ENCODE measurements at places on chromosomes 6 and 20.

- no peak for DNase-seq
Observed at GRCh38 chr6:5246141-5247097, 14.3 kb downstream of the LYRM4 start.

GRCh38 chr6:20698675-20699074 lies 164.4 kb downstream of the CDKAL1 start:
- DNase-seq: no peak

GRCh38 chr6:6680526-6680925 lies 92.0 kb downstream of the LY86 start:
- DNase-seq: no peak

- DNase-seq: no peak
Observed at GRCh38 chr6:142851601-142852000, 93.4 kb downstream of the HIVEP2 start.

- DNase-seq: no peak
Observed at GRCh38 chr6:83958241-83958685, 75.3 kb upstream of the MRAP2 start.

DNA sequence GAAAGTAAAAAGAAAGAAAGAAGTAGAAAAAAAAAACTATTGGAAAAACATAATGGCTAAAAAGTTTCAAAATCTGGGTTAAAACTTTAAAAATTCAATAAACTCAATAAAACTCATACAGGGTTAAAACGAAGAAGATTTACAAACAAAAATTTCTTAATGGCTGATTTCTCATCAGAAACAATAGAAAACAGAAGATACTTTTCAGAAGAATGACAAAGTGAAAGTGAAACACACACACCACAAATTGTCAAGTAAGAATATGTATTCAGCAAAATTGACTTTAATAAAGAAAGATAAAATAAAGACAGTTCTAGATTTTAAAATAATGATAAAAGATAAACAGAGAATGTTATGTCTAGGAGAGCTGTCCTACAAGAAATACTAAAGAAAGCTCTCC lies 618.9 kb upstream of the GJE1 start:
- DNase-seq: no peak

DNA sequence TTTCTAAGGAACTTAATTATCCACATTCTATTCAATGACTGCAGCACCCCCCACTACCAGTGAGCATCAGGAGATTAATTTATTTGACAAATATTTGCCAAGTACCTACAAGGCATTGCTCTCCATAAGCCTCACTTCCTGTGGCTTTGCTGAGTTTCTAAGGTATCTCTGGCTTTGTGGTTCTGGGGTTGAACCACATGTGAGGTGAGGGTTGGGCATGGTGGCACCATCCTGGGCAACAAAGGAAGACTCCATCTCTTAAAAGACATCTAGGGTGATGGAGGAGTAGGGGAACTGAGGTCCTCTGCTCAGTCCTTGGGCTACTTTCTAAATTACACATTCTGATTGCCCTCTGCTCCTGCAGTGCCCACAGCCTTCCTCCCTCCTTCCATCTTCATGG lies 25.5 kb upstream of the WFDC2 start:
- no peak for DNase-seq

- DNase-seq: no peak
Observed at GRCh38 chr6:43254138-43254817, 11.0 kb downstream of the TTBK1 start.

GRCh38 chr20:48282591-48283228 lies 497.4 kb upstream of the SULF2 start:
- no peak for DNase-seq

GRCh38 chr6:157096105-157096504 lies 227.2 kb downstream of the TMEM242 start:
- no peak for DNase-seq

DNA sequence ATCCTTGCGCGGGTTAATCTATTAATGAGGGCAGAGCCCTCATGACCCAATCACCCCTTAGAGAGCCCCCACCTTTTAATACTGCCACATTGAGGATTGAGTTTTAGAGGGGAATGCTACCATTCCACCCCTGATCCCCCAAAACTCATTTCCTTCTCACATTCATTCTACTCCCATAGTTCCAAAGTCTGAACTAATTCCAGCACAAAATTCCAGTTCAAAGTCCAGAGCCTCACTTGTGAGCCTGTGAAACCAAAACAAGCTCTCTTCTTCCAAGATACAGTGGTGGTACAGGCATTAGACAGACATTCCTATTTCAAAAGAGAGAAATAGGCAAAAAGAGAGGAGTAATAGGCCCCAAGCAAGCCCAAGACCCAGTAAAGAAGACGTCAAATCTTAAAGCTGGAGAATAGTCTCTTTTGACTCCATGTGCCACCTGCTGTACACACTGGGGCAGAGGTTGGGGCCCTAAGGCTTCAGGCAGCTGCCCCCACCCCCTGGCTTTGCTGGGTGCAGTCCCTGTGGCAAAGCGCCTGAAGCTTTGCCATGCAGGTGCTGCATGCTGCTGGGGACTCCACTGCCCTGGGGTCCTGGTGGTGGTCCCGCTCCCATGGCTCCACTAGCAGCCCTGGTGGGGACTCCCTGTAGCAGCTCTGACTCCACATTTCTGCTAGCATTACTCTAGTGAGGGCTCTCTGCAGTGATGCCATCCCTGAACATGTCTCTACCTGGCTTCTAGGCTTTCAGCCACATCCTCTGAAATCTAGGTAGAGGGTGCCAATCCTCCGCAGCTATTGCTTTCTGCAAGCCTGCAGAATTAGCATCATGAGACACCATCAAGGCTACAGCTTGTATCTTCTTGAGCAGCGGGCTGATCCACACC lies 41.3 kb downstream of the RSPH3 start:
- no peak for DNase-seq

- DNase-seq: no peak
Observed at GRCh38 chr6:123211777-123212545, 215.9 kb downstream of the CLVS2 start.

GRCh38 chr6:118746145-118746824 lies 94.9 kb upstream of the CEP85L start:
- no peak for DNase-seq

- DNase-seq: no peak
Observed at GRCh38 chr6:1778686-1779235, 169.0 kb downstream of the FOXC1 start.

DNA sequence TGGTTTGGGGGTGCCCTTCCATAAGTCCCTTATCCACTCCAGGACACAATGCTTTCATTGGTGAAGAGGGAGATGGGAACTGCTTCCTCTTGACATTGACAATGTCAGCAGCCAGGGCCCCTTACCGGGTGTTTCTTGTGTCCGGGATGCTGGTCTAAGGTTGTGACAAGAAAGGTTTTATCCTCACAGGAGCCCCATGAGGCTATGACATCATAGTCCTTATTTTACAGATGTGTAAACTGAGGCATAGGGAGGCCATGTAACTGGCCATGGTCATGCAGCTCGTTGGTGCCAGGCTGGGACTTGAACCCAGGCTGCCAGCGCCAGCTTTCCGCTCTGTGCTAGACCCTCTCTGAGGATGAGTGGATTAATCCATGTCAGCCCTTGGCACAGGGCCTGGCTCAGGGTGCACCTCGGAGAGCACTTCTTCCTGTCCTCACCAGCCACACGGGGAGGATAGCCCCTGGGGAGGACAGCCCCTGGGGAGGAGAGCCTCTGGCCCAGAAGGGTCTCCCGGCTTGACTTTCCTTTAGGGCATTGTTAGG lies 157.3 kb downstream of the SYCP2 start:
- no peak for DNase-seq

DNA sequence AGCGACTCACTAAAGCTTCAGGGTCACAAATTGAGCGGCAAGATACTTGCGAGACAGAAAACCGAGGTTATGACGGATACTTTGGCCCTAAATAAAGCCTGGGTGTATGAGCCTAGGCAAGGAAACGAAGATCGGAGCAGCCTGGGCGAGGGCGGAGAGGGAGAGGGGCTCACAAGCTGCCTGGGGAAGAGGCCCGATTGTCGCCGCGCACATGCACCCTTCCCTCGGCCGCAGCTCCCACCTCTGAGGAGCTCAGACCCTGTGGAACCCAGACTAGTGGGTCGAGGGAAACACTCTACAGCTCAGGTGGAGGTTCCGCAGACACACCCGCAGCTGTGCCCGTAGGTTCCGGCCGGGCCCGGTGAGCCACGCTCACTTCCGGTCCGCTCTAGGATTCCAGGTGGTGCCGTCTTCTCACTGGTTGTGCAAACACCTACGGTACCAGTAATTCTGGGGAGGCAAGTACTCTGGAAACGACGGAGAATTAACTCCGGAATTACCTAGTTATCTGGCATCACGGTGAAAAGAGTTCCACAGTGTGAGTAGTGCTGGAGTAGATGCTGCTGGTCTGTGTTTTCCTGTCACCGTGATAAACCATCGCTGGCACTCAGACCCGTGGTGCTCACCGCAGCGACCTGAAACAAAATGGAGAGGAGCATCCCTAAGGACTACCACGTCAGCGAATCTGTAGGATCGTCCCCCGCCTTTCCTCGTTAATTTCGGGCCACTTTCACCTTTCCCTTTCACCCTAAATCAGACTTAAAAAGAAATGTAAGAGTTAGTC lies 61.5 kb downstream of the GPX5 start:
- peak; percentile 84 for DNase-seq

DNA sequence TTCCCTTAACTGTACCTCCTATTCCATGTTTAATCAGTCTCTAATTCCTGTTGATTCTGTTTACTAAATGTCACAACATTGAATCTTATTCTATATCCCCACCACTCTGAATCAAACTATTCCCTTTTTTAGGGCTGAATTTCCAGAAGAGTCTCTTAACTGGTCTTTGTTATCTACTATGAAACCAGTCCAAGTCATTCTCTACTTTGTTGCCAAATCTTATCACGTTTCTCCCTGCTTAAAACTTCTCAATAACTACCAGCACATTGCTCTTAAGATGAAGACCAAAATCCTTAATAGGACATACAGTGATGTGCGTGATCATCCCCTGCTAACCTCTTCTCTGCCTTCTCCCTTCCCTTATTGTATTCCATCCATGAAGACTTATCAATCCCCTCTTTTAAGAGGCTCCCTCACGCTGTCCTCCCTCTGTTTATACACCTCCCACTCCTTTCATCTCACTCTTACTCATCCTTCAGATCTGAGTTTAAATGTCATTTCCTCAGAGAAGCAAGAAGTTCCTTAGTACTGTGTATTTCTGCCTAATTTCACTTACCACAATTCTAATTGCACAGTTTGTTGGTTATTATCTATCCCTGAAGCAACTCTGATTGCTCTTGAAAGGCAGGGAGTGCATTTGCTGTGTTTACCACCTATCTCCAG lies 143.0 kb upstream of the AHI1 start:
- DNase-seq: no peak

DNA sequence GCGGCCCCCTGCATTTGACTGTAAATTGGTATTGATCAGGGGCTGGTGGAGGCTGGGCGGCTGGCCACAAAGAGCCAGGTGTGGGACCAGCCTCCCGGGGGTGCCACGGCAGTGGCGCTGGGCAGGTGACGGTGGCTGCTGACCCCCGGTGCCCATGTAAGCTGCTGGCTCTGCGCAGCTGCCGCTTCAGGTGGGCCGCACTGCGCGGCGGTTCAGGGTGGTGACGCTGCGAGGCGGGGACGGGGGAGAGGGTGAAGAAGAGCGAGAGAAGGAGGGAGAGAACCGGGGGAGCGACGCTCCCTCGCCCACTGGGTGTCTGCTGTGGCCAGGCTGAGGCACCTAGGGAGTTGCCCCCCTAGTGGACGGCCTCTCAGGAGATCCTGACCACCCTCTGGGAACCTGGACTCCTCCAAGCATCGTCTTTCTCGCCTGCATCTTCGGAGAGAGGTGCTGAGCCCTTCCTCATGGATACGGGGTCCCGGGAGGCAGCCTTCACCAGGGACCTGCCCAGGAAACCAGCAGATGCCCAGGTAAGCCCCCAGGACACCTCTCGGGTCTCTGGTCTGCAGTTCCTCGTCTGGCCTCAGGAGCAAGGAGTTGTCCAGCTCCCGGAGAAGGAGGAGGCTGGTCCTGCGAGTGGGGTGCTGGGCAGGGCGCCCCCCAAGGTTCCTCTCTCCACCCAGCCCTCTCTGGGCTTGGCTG lies 77.5 kb upstream of the GATA5 start:
- no peak for DNase-seq

GRCh38 chr20:33275215-33275614 lies 7.8 kb upstream of the BPIFB1 start:
- DNase-seq: no peak

DNA sequence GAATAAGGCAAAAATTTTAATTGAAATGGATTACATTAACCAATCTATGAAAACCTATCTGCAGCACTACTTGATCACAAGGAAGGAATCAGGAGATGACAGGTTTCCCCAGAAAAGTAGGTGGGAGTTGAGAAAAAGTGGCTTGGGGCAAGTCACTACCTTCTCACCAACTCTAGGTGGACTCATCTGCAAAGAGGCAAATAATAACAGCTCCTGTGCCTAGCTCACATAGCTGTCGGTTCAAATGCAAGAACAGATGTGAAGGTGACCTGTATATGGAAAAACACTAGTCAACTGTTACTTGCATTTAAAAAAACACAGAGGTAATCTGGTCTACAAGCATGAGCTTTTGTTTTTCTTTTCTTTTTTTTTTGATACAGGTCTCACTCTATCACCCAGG lies 67.2 kb downstream of the POPDC3 start:
- no peak for DNase-seq

- no peak for DNase-seq
Observed at GRCh38 chr6:82750556-82750955, 315.1 kb downstream of the UBE3D start.

DNA sequence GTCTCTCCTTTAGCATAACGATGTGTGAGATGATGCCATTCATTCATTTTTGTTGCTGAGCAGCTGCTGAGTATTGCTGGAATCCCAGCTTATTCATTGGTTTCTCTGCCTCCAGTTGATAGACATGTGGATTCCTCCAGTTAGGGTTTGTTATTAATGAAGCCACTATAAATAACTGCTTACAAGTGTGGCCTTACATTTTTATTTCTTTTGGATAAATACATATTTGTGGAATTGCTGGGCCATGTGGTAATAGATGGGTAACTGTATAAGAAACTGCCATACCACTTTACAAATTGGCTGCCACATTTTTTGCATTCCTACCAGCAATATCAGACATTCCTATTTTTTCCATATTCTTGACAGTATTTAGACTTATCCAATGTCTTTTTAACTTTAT lies 2.6 kb upstream of the HLA-B start:
- DNase-seq: no peak

DNA sequence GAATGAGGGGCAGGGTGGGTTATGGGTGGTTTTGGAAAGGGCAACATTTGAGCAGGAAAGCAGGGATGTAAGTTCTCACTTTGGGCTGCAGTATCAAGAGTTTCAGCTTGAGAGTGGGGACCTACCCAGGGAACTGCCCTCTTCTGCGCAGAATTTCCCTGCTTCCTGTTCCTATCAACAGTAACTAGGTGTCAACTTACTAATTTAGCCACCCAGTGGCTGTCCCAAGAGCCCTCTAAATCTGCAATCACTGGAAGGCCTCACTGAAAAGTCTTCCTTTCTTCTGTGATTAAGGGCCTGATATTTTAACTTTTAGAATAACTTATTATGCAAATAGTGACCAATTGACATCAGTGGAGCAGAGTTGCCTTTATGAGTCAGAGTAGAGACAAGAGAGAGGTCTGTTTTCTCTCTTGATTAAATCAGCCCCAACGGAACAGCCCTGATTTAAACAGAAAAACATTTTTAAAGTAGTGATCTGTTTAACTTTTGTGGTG lies 118.2 kb upstream of the RIPOR2 start:
- no peak for DNase-seq

GRCh38 chr20:4998160-4998651 lies 3.1 kb downstream of the SLC23A2 start:
- no peak for DNase-seq

GRCh38 chr6:109036574-109037294 lies 57.9 kb downstream of the SESN1 start:
- no peak for DNase-seq

Measured in NCI-H2081 (cell line).